ENCODE measurements at places on chromosomes 13 and 19.

DNA sequence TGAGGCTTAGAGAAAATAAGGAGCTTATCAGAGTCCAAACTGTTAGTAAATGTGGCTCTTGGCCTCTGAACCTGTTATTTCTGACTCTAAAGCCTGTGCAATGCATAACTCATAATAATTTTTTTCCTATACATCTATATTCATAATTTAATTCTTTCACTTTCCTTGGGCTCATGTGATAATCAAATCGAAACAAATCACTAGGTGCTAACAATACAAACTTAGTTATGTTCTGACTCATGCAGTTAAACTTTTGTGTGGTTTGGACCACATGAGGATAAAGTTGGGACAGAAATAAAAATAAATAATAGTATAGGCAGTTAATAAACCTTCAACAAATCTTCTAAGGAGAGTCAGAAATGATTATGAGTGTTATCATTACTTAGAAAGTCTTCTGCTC is 1629.0 kb downstream of the OLFM4 start:
- no peak for DNase-seq

DNA sequence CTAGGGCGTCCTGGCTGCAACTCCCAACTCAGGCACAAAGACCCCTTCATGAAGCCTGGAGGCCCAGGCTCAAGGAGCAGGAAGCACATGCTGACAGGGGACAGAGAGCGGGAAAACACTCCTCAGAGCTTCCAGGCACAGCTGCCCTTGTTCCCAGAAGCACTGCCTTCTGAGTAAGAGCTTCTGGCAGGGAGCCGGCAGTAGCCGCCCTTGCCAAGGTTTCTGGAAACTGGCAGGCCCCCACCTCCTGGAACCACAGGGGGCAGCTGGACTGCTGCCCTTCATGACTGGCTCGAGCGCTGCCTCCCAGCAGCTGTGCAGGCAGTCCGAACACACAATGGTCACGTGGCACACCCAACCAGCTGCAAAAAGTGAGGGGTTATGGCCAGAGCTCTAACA is 33.6 kb upstream of the EPHX3 start:
- no peak for DNase-seq

DNA sequence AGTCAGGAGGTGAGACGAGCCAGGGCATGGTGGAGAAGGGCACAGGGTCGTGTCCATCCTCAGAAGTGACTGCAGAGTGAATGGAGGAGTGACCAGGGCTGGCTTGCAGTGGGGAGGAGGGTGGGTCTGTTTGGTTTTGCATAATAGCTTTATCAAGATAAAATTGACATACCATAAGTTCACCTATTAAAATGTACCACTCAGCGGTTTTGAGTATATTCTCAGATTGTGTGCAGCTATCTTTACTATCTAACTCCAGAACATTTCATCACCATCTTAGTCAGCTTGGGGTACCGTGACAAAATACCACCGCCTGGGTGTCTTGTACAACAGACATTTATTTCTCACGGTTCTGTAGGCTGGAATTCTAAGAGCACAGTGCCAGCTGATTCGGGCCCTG is 13.2 kb downstream of the ZNF8 start:
- no peak for DNase-seq

- no peak for DNase-seq
These were observed 4.6 kb downstream of the STARD13 start for GRCh38 chr13:33280923-33281322.

DNA sequence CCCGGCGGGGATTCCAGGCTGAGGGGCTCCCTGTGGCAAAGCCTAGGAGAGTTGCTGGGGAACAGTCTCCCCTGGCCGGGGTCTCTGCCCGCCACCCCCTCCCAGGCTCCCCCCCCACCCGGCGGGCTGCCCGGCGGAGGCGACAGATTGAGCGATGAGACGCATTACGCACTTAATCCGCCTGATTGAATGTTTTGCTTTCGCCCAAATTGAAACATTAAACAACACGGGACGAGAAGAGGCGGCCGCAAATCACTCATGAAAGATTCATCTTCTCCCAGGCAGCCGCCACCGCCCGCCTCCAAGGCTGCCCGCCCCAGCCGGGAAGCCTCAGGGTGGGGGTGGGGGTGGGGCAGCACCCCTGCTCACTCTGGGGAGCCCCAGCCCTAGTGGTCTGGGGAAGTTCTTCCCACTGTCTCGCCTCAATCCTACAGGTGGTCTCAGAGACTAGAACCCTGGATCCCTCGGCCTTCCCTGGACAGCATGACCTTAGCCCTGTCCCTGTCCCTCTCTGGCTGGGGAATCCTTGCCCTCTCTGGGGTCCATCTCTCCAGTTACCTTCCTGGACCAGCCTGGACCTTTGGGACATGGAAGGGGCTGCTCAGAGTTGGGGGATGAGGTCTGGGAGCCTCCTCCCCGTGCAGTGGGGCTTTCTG is 7.6 kb upstream of the ERFL start:
- DNase-seq, result no peak

GRCh38 chr13:20188667-20189553 is 3.8 kb downstream of the GJB2 start:
- DNase-seq, result peak; percentile 77

DNA sequence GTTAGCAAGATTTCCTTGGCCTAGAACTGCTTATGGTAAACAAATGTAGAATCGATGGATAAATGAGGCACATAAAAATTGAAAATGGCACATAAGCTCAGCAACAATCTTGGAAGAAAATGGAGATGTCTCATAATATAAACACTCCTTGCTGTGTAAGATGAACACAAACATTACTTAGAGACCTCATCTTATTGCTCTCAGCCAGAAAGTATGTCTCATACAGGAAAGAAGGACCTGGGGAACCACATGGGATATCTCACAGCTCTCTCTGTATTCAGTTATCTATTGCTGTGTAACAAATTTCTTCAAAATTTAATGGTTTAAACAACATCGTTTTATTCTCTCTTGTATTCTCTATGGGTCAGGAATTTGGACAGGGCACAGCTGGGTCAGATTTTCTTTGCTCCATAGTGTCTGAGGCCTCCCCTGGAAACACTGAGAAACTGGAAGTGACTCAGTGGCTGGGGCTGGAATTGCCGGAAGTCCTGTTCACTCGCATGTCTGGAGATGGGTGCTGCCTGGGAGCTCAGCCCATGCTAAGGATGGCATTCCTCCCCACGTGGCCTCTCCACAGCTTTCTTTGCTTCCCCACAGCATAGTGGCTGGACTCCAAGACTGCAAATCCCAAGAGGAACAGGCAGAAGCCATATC is 105.1 kb downstream of the NUFIP1 start:
- DNase-seq, result no peak

- no peak for DNase-seq
These were observed 21.2 kb upstream of the TOMM40 start for GRCh38 chr19:44869733-44870470.

All from vagina (tissue), 2 donors.